MCF 10A (cell line): ENCODE measurements at places on chromosomes 11 and 22. TPM values are rescaled to one million over a fixed set of nuclear protein-coding genes. Genes with fewer than 3 reads are reported as not detected.

GRCh38 chr11:71286701-71287643, 34.6 kb upstream of the SHANK2 start:
- H3K27me3 ChIP-seq: no peaks in the 10 kb centered on the region
- H3K36me3 ChIP-seq: no peaks in the 10 kb centered on the region
- H3K27ac ChIP-seq: no peak overlapping the region
- H3K4me1 ChIP-seq: peaks cover 16% of the 10 kb centered on the region
- DNase-seq: peak; percentile 74

DDX6 gene
- 111 and 143 TPM in 2 replicates for total RNA-seq

GRCh38 chr11:48170241-48171233, 46.1 kb upstream of the OR4B1 start:
- no peak overlapping the region for H3K4me3 ChIP-seq
- no peak for DNase-seq
- H3K27me3 ChIP-seq: no peaks in the 10 kb centered on the region
- H3K36me3 ChIP-seq: no peaks in the 10 kb centered on the region
- no peaks in the 10 kb centered on the region for H3K4me1 ChIP-seq

DNA sequence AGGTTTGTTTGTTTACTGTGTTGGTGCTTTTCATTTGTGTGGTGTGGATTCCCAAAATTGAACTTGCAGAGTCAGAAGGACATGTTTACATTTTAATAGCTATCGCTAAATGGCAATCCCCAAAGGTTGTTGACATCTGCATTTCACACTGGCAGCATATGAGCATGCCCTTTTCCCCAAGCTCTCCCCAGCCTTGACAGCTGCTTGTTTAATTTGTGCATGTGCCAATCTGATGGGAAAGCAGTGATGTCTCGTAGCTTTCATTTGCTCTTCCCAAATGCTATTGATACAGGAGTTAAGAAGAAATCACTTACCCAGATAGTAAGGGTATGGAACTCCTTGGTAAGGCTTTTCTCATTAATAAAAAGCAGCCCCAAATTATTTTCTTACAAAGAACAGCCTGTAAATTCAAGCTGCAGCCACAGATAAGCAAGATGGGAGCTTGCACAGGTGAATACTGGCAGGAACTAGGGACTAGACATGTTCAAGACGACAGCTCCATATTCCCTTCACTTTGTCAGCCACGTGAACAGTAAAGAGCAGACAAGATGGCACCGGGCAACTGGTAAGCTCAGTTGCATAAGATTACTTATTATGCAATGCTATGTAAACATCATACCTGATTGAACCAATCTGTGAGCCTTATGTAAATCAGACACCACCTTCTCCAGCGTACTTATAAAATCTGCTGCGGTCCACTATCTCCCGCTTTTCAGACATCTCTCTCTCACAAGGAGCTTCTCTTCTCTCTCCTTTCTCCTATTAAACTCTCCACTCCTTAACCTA, 87.4 kb downstream of the IGLL5 start:
- no peaks in the 10 kb centered on the region for H3K4me1 ChIP-seq
- H3K27ac ChIP-seq: no peak overlapping the region
- no peak for DNase-seq
- no peak overlapping the region for H3K4me3 ChIP-seq
- no peaks in the 10 kb centered on the region for H3K36me3 ChIP-seq
- peaks cover 55% of the 10 kb centered on the region for H3K27me3 ChIP-seq
